ENCODE measurements at places on chromosomes 6 and 20. TPM values are rescaled to one million over a fixed set of nuclear protein-coding genes. Genes with fewer than 3 reads are reported as not detected.
A peak's percentile ranks its signal among the peaks of the same experiment; 100 is the strongest.

Gene SRMS
- not detected for total RNA-seq

Gene DUSP15
- 3.2 TPM for total RNA-seq

DNA sequence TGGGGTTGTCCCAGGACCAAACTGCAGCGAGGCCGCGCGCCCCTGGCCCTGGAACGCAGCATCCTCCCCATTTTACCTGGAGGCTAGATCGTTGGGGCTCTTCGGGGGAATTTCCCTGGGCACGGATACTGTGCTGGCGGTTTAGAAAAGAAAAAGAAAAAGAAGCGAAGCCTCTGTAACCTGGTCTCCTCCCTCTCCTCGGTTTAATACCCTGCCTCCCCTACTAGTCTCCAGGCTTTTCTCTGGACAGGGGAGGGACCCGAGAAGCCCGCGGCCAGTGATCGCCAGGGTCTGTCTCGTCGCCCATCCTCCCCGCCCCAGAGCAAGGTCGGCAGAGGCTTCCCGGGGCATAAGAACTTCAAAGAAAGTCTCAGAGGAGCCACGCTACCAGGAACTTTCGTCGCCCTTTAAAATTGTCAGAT is 6.1 kb upstream of the LAMP5 start:
- DNase-seq = no peak

DNA sequence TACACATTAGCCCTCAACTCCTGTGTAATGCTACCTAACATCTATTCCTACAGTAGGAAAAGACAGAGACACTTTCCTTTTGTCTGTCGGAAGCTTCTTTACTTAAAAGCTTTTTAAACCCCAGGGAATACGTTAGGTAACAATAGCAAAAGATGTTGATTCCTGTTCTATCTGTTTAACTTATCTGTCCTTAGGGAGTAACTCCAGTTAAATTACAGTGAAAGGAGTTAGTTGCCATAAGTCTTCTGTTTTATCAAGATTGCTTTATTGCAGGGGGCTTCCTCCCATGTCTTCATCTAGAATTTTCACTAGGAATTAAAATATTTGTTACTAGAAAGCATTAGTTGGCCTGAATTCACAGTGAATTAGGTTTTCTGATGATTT is 26.2 kb downstream of the TOP1 start:
- no peak for DNase-seq

DNA sequence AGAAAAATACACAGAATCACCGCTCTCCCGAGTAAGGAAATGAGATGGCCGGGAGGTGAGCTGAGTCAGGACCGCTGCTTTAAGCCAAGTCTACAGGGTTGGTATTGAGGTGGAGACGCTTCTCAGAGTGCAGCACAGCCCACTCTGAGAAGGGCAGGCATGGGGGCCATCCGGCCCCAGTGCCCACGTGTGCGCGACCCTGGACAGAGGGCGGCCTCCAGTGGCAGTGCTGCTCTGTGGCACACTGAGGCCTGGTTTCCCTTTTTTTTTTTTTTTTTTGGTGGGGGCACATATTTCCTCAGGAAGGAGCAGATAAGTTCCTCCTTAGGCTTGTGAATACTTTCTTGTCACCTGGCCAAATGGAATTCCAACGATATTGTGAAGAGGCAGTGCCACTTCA is 88.8 kb downstream of the FOXC1 start:
- peak; percentile 6 for DNase-seq
